ENCODE measurements at places on chromosomes 6 and 20.

DNA sequence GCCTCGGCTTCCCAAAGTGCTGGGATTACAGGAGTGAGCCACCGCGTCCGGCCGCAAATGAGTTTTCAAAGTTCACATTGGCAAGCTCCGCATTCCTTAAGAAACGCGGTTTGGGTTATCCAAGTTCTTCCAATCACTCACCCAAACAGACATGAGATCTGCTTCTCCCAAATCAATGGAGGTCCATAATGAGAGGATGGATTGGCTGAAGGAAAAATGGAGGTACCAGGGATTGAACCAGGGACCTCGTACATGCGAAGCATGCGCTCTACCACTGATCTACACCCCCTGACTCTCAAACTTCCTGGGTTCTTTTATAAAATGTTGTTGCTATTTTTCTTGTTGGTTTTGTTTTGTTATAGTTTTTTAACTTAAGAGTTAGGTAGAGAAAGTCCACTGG lies 170.0 kb downstream of the GPX5 start:
- no peak for DNase-seq

- DNase-seq: no peak
These were observed 117.0 kb upstream of the COL21A1 start for GRCh38 chr6:56364431-56364826.

GRCh38 chr20:37864298-37864697 lies 38.6 kb upstream of the VSTM2L start:
- no peak for DNase-seq

DNA sequence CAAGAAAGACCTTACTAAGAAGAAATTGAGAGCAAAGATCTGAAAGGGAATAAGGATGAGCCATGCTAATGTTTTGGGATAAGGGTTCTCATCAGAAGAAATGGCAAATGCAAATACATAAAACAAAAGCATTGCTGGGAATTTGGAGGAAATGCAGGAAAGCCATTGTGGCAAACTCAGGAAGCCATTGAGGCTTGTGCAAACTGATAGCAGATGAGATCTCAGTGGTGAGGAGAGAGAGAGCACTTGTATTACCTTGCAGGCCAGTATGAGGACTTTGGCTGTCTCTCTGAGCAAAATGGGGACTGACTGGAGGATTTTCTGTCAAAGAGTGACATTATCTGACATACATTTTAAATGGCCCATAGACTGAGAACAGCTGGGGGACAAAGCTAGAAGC lies 103.0 kb downstream of the ADGRB3 start:
- DNase-seq: no peak

DNA sequence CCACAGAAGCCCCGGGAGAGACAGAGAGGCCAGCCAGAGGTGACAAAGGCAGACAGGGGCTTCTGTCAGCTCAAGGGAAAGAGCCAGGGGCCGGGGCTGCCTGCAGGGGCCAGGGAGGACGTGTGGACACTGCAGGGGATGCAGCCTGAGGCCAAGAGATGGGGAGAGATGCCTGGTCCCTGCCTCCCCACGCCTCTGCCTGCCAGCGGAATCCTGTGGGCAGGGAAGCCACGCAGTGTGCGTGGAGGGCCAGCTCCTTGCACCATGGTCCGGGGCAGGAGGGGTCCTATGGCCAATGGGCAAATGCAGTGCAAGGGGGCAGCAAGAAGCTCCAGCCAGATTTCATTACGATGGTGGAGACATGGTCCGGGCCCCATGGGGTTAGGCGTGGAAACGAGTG lies 224.9 kb downstream of the CDH4 start:
- no peak for DNase-seq
